Stomach (tissue), 19 donors: ENCODE measurements at places on chromosomes 6 and 20. TPM values are rescaled to one million over a fixed set of nuclear protein-coding genes. Genes with fewer than 3 reads are reported as not detected.

DNA sequence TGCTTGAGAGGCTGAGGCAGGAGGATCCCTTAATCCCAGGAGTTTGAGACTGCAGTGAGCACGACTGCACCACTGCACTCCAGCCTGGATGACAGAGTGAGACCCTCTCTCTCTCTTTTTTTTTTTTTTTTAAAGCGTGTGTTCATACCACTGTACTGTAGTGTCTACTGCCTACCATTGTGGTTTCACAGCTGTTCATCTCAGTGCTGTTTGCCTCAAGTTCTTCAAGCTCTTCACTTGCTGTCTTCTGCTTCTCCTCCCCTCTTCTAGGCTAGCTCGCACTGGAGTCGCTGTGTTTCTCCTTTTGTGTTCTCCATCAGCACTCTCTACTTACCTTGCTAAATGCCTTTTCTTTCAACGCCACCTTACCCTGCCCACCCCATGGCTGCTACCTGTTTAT lies 7.4 kb downstream of the FOXO3 start:
- DNase-seq, result no peak

GRCh38 chr6:41503827-41504465 lies 42.2 kb upstream of the FOXP4 start:
- DNase-seq, result peak; percentile 76

DNA sequence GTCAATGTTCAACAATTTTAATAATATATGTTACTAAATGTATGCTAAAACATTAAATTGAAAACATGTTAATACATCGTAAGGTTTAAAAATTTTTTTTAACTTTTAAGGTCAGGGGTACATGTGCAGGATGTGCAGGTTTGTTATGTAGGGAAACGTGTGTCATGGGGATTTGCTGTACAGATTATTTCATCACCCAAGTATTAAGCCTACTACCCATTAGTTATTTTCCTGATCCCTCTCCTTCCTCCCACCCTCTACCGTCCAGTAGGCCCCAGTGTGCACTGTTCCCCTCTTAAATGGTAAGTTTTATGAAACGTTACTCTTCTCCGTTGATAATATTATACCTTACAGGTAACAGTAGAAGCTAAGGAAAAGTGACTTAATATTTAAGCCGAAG lies 15.8 kb downstream of the PDE7B start:
- no peak for DNase-seq

DNA sequence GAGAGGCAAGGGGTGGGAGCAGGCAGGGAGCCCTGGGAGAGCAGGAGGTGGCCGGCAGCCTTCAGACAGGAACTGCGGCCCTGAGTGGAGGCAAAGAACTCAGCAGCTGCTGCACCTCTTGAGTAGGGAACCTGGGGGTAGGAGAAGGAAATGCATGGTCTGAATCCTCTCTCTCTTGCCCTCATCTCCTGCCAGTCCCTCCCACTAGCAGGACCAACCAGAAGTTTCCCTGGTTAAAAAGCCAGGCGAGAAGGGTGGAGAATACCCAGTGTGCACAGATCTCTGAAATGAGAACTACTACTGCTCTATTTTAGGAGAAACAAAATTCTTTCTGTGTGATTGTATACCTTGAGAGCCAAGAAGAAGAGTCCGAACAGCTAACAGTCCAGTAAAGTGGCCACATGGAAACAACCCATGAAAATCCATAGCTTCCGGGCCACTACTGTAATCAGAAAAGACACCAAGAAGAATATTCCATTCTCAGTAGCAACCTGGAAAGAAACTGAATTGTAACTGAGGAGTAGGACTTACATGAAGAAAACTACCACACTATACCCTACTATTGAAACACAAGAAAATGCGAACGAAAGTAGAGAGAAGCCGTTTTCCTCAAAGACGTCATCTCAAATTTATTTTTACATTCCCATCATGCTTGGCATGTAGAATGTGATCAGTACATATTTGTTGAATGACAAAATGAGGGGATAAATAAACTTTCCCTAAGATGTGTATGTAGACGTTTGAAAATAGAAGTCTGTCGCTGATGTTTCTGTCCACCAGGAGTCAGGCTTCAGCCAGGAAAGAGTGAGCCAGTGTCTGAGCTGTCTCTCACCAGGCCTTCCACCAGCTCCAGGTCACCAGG lies 25.6 kb downstream of the WRNIP1 start:
- peak; percentile 91 for DNase-seq

- no peak for DNase-seq
Measured at GRCh38 chr6:42987533-42988451, 3.4 kb downstream of the PPP2R5D start.

The POM121L2 gene
- not detected for total RNA-seq
